Activated B cell treated with CpG ODN at 0.5 μM for 24 hours (primary cell): ENCODE measurements at places on chromosomes 5 and 9.

GRCh38 chr5:135985951-135986350 lies 31.2 kb upstream of the LECT2 start:
- DNase-seq = no peak

GRCh38 chr5:157669701-157670097 lies 1.6 kb upstream of the C5orf52 start:
- DNase-seq = no peak

DNA sequence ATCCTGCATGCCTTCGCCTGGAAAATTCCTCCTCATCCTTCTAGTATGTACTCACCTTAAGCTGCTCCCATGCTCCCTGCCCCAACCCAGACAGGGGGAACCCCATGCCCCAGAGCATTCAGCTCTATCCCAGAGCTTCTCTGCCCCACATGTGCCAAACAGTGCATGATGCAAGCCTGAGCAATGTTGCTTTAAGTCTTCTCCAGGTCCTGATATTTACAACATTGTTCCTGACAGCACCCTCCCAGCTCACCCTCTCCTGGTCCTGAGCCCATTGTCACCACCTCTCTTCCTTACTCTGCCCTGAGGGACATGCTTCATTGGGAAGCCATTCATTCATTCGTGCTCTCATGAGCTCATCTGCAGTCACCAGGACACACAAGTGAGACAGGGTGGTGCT lies 23.4 kb upstream of the BARX1 start:
- no peak for DNase-seq

DNA sequence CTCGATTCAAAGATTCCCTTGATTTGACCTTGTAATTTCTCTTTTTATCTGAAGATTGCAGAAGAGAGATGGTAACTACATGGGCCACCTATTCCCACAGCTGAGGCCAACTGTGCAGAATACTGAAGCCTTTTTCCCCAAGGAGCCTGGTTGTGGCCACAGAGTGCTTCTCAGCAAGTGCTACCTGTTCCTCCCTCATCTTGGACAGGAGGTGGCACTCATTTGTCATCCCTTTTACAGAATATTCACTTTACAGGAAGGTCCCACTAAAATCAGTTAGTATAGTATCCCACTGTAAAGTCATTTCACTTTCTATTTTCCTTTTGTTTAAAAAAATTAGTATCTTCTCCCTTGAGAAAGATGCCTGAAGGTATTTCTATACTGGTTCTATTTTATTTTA lies 346.4 kb downstream of the ARL15 start:
- DNase-seq = no peak

DNA sequence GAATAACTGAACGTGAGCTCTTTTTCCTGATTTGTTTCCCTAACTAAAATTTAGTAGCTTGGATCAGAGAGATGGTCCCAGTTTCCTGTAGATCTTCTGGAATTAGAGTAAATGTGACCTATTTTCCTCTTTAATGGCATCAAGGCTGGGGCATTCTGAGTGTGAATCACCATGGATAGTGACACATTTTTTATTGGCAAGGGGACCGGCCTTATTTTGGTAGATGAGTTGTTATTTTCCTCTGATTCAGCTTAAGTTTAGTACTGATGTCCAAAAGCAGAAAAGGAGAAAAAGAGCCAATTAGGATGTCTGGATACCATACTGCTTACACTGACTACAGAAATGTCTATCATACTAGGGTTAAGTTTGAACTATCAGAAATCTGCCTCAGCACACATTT lies 68.1 kb downstream of the RNF38 start:
- DNase-seq = no peak

GRCh38 chr5:177402271-177403043 lies 2.0 kb upstream of the PFN3 start:
- DNase-seq = peak; percentile 38
